ENCODE measurements at places on chromosomes 3 and 15. TPM values are rescaled to one million over a fixed set of nuclear protein-coding genes. Genes with fewer than 3 reads are reported as not detected.

GRCh38 chr15:39195961-39196486 is 384.9 kb upstream of the THBS1 start:
- DNase-seq, result no peak

DNA sequence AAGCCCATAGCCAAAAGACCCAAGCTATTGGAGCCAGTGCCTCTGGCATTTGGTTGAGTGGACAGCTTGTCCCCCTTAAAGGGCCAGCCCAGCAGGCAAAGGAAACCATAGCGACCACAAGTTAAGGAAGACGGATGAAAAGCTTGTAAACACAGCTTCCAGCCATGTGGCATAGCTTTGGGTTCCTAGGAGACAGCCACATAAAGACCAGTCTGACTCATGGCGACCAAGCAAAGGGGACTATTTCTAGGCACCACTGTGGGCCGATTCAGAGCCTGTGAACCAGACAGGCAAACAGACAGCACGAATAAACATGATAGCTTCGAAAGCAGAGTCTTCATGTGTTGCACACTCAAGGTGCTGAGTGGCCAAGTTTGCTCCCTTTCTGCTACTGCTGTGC is 30.5 kb upstream of the SRGAP3 start:
- no peak for DNase-seq

The MUC20 gene
- total RNA-seq, result not detected

DNA sequence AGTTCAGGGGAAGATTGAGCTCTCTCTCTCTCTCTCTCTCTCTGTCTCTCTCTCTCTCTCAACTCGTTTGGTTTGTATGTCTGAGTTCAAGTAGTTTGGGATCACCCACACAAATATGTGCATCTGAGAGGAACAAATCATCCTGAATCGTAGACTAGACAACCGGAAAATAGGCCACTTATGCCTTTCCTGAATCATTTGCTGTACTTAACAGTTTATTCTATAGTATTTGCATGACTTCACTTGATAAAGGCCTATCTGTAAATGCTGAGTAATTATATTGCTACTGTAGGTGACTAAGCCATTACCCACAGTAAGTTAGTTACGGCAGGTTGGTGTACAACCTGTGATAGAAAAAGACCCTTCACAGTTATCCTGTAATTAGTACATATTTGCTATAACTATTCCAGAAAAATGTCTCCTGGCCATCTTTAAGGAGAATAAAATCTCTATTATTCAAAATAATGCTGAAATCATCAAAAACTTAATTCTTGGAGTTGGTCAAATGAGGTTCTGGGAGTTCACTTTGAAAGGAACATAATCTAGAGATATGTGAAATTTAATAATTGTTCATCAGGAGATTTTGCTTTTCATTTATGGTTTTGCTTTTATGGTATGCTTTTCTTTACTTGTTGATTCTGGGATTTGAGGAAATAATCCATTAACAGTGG is 31.1 kb downstream of the OXSM start:
- DNase-seq, result no peak

- no peak for DNase-seq
Measured at GRCh38 chr3:197836244-197836643, 45.2 kb downstream of the LRCH3 start.

The TUSC7 gene
- total RNA-seq, result not detected

DNA sequence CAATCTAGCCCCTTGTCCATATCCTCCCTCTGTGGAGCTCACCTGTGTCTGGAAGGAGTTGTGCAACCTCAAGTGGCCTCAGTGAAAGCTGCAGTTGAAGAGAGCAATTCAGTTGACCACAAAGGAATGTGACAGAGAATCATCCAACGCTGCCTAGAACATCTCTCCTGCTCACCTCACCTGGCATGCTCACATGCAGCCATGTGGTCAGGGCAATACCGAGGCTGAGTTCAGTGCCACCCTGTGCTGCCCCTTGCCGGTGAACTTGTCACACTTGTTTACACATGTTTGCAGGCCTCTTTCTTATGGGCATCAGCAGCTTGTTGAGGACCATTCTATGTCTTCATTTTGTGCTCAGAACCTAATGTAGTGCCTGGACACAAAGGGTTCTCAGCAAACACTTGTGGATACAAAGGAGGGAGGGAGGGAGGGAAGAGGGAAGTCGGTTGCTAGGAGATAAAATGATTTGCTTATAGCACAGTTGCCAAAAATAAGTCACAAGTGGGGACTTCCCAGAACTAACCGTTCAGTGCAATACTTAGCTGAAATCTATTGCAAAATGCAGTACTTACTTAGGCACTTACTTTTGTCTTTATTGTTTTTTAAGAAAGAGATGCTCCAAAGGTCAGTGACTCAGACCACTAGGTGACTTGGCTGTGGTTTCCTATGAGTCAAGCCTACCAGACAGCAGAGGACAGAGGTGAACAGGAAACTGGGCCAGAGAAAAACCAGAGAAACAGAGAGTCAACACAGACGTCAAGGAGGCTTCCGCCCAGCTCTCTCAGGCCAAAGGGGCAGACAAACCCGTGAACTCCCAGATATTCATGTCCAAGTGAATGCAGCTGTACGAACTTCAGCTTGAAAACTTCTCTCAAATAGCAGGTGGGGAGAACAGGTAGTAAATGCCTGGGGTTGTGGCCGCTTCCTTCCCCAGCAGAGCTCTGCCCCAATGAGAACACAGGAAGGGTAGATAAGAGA is 227.8 kb upstream of the CTNNB1 start:
- no peak for DNase-seq

- no peak for DNase-seq
Measured at GRCh38 chr3:165434516-165434915, 238.3 kb upstream of the SLITRK3 start.

The ADPRH gene
- 0.06 TPM for total RNA-seq

DNA sequence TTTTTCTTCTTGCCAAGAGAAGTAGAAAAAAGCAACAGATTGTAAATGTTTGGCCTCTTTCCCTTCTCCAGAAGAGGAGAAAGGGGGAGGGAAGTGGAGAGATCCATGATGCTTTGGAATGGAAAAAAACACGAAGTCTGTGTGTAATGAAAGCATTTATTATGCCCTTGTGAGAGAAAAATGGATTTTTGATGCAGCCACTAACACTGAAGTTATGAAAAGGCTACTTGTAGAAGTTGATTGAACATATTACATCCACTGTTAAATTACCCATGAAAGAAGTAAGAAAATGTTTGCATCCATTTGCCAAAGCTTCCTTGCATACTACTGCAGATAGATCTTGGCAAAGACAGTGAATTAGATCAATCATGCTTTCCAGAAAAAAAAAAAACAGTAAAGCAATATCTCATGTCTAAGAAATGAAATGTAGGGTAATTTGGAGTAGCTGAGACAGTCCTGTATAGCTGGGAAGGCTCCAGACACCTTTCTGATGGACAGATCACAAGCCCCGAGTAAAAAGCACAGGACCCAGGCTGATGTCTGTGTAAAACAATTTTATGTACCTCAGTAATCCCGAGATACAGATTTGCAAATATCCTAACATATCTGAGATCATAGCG is 295.5 kb downstream of the PLOD2 start:
- DNase-seq, result no peak

DNA sequence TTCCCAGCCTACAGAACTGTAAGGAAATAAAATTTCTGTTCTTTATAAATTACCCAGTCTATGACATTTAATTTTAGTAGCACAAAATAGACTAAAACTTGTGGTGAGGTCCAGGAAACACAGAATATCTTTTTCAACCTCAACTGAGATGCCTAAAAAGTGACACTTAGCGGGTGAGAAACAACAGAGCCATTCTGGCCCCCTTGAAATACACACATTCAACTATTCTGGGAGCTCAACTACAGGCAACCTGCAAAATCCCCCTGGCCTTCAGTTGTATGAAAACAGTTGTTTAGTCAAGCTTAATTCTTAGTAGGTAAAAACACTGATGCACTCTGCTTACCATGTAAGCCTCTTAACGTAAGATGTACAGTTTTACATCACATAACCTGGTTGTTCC is 66.8 kb downstream of the ANKRD28 start:
- DNase-seq, result no peak

DNA sequence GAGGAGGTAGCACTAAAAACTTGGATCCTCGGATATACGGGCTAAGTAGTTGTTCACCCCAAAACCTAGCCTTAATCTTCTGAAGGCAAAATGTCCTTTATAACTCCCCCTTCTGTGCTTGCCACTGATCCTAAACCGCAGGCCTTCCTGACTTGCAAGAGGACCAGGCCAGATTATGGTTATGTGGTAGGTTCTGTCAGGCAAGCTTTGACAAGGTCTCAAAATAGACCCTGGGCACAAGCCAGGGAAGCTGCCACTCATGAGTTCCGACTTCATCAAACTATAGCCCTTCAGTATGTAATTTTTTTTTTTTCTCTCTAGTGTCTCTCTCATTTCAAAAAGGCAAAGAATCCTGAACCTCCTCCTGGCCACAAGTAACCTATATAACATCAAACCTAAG is 3.2 kb downstream of the LRRFIP2 start:
- no peak for DNase-seq

The KLHL40 gene
- 0.71 TPM for total RNA-seq

The PRSS50 gene
- not detected for total RNA-seq

The LINGO1 gene
- 0.26 TPM for total RNA-seq

The LYZL4 gene
- total RNA-seq, result not detected

The CFAP161 gene
- not detected for total RNA-seq

- DNase-seq, result peak; percentile 76
Measured at GRCh38 chr3:101695779-101696372, 9.4 kb upstream of the RPL24 start.

GRCh38 chr3:168991803-168992202 is 671.7 kb downstream of the MECOM start:
- DNase-seq, result no peak

The CSTA gene
- not detected for total RNA-seq

The RTP1 gene
- not detected for total RNA-seq

DNA sequence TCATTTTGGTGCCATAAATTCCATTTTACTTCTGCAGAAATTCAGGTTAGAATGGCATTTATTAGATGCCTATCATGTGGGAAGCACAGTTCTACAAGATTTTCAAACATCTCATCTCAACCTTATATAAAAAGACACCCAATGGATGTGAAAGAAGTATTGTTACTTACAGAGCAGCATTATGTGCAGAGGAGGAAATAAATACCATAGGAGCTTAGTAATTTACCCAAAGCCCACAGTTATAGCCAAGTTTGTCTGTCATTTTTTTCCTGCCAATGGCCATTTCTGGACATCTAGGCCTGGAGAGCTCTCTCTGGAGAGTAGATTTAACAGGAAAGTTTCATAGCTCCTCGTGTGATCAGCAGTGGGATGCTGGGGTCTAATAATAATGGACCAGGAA is 659.4 kb upstream of the NAALADL2 start:
- DNase-seq, result no peak

The GRK7 gene
- 0.20 TPM for total RNA-seq

DNA sequence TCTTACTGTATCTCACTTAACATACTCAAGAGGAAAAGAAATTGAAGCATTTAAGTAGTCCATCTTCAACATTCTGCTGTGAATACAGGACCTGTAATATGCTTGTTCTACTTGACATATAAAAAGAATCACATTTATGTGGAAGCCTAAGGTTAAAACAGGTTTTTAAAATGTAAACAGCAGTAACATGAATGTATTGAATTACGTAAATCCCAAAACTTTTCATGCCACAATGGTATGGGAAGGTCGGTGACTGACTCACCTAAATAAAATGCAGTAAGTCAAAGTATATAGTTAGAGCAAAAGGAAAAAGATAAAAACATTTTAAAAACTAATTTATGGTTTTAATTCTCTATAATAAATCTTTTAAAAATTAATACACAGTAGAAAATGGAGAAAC is 115.7 kb upstream of the TJP1 start:
- no peak for DNase-seq

The ZNF80 gene
- total RNA-seq, result not detected

DNA sequence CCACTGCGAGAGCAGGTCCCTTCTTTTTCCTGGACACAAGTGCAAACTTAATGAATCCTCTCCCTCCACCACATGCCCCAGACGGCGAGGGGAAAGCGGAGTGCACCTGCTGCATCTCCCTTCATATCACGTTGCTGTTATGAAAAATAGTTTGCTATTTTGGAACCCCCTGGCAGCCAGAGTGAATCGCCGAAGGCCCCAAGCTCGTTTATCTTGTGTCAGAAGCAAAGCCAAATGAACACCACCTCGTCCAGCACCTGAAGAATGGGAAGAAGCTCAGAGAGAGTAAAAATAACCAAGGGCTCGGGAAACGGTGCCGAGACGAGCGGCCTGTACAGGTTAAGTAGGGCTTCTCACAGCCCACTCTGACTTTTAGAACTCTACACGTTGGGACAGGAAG is 394.6 kb upstream of the RORA start:
- DNase-seq, result no peak

- DNase-seq, result no peak
Measured at GRCh38 chr15:42182961-42183360, 25.1 kb downstream of the VPS39 start.

GRCh38 chr3:69675786-69676530 is 63.3 kb upstream of the MITF start:
- peak; percentile 30 for DNase-seq

GRCh38 chr3:46922871-46923558 is 45.5 kb downstream of the PTH1R start:
- no peak for DNase-seq

DNA sequence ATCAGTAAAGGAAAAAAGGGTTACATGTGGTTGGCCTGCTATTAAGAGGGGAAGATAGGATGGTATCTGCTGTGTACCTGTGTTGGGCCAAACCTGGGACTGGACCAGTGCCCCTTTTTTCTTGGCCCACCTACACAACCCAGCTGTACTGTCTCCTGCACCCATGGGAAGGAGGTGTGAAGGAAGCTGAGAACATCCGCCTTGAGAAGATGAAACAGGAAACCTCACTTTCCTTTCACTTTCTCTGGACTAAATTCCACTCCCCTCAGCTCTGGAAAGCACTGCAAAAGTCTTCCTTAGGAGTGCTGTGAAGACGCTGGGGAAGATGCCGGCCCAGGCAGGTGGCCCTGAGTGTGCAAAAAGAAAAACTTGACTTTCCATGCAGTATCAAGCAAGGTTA is 37.6 kb downstream of the LRRN1 start:
- DNase-seq, result no peak

GRCh38 chr15:93076217-93076616 is 12.8 kb downstream of the RGMA start:
- no peak for DNase-seq

Data from SJCRH30 (cell line).